ENCODE measurements at places on chromosomes 16 and 17. TPM values are rescaled to one million over a fixed set of nuclear protein-coding genes. Genes with fewer than 3 reads are reported as not detected.

The REXO5 gene
- 6.9 TPM for total RNA-seq

The TBC1D3D gene
- total RNA-seq, result not detected

The KRT27 gene
- total RNA-seq, result not detected

The G6PC1 gene
- not detected for total RNA-seq

The HES7 gene
- total RNA-seq, result 0.70 TPM

DNA sequence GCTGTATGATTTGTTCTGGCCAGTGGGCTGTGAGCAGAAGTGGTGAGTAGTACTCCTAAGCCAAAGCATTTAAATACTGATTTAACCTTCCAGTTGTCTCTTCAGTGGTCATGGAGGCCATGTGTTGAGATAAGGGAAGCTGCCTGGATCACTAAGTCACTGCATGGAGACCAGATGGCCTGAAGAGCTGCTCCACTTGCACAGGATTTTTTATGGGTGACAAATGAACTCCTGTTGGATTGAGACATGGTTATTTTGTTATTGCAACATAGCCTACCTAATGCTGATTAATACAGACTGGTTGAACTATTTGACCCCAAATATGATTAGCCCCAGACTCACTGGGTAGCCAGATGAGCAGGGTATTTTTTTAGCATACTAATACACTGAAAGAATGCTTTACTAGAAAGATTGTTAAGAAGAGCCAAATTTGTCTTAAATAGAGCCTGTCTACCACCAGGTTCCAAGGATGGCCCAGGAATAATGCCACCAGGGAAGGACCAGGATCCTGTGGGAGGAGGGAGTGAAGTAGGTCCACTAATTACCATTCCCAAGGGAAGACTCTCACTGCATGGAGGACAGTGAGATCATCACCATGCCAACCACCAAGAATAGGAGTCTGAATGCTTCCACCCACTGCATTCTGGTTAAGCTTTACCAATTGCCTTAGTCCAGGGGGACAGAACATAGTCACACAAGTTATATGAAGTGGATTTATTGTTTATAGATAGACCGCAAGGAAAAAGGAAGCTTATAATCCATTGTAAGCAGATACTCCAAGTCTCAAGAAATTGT, 187.4 kb upstream of the IRX6 start:
- DNase-seq, result no peak
- H3K4me3 ChIP-seq, result no peak overlapping the region
- H3K4me1 ChIP-seq, result no peaks in the 10 kb centered on the region
- no peak overlapping the region for H3K27ac ChIP-seq
- H3K27me3 ChIP-seq, result peaks cover 5% of the 10 kb centered on the region

DNA sequence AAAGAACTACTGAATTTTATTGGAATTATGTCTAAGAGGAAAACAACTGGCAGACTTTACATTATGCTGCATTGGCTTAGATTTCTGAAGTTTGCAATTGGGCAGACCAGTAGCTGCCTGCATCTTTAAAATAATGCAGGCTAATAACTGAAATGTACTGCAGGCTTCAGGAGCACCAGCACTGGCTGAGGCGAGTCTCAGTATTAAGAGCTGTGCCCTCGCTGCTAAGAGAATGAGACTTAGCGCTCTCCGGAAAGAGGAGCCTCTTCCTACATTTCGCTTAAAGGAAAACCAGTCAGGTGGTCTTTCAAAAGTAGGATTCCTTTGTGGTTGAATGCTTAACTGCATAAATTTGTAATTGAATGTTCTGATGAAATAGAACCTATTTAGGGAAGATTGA, 885 bp downstream of the CNTNAP4 start:
- no peaks in the 10 kb centered on the region for H3K36me3 ChIP-seq
- H3K4me1 ChIP-seq, result no peaks in the 10 kb centered on the region
- H3K4me3 ChIP-seq, result no peak overlapping the region
- DNase-seq, result no peak
- no peak overlapping the region for H3K27ac ChIP-seq
- H3K27me3 ChIP-seq, result peaks cover 21% of the 10 kb centered on the region

- no peak for DNase-seq
- no peak overlapping the region for H3K4me3 ChIP-seq
- H3K27ac ChIP-seq, result no peak overlapping the region
- H3K4me1 ChIP-seq, result no peaks in the 10 kb centered on the region
- no peaks in the 10 kb centered on the region for H3K27me3 ChIP-seq
Measured at GRCh38 chr16:55543472-55543871, 23.0 kb upstream of the CAPNS2 start.

- peaks cover 22% of the 10 kb centered on the region for H3K36me3 ChIP-seq
- H3K4me3 ChIP-seq, result peak overlapping the region; percentile 35
- peak overlapping the region; percentile 87 for H3K27ac ChIP-seq
- no peaks in the 10 kb centered on the region for H3K27me3 ChIP-seq
- DNase-seq, result no peak
- peaks cover 63% of the 10 kb centered on the region for H3K4me1 ChIP-seq
Measured at GRCh38 chr17:2181206-2181896, 122.2 kb downstream of the SMG6 start.

DNA sequence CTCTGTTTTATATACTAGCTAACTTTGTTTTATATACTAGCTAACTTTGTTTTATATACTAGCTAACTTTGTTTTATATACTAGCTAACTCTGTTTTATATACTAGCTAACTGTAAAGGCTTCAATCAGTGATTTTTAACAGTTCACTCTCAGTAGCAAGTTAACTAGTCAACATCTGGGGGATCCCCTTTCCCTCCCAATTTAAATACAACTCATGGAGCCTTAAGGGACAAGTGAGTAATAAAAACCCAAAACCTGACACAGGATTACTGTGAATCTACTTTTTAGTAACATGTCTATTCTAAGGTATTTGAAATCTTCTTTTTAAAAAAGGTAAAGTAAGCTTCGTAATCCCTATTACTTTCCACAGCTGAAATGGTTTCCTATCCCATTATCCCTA, 32.2 kb downstream of the FAM222B start:
- H3K4me3 ChIP-seq, result no peak overlapping the region
- H3K27me3 ChIP-seq, result no peaks in the 10 kb centered on the region
- H3K36me3 ChIP-seq, result peaks cover 2% of the 10 kb centered on the region
- H3K27ac ChIP-seq, result no peak overlapping the region
- H3K4me1 ChIP-seq, result peaks cover 52% of the 10 kb centered on the region
- DNase-seq, result no peak

- H3K36me3 ChIP-seq, result no peaks in the 10 kb centered on the region
- no peak for DNase-seq
- peaks cover 2% of the 10 kb centered on the region for H3K4me1 ChIP-seq
- no peak overlapping the region for H3K4me3 ChIP-seq
Measured at GRCh38 chr17:57747221-57748017, 2.3 kb upstream of the CCDC182 start.

- H3K4me1 ChIP-seq, result no peaks in the 10 kb centered on the region
- no peak overlapping the region for H3K27ac ChIP-seq
- H3K4me3 ChIP-seq, result no peak overlapping the region
- no peaks in the 10 kb centered on the region for H3K36me3 ChIP-seq
- DNase-seq, result no peak
Measured at GRCh38 chr17:19737305-19738072, 10.6 kb downstream of the ALDH3A1 start.

- H3K4me3 ChIP-seq, result no peak overlapping the region
- no peak overlapping the region for H3K27ac ChIP-seq
- no peaks in the 10 kb centered on the region for H3K27me3 ChIP-seq
Measured at GRCh38 chr16:70294385-70295025, 4.5 kb upstream of the DDX19B start.

DNA sequence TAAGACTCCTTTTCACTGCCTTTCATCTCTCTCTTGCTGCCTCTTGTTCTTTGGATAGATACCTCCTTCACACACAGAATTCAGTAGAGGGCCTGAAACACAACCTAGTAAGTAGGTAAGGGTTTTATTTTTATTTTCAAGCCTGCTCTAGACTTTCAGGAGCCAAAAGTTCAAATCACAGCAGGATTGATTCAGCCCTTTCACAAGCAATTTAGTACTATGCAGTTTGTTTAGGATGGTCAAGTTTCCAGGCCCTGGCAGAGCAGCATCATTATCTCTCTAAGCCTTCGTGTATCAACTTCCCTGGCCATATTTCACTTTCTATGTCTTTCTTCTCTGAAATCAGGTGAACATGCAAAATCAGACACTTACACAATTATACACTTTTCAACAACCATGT, 148.8 kb upstream of the CORO6 start:
- H3K27ac ChIP-seq, result no peak overlapping the region
- no peak overlapping the region for H3K4me3 ChIP-seq
- peaks cover 1% of the 10 kb centered on the region for H3K36me3 ChIP-seq
- DNase-seq, result no peak
- peaks cover 4% of the 10 kb centered on the region for H3K4me1 ChIP-seq

- peaks cover 32% of the 10 kb centered on the region for H3K27me3 ChIP-seq
- DNase-seq, result no peak
- no peaks in the 10 kb centered on the region for H3K4me1 ChIP-seq
- no peak overlapping the region for H3K4me3 ChIP-seq
Measured at GRCh38 chr16:22139008-22139407, 23.3 kb upstream of the SDR42E2 start.

DNA sequence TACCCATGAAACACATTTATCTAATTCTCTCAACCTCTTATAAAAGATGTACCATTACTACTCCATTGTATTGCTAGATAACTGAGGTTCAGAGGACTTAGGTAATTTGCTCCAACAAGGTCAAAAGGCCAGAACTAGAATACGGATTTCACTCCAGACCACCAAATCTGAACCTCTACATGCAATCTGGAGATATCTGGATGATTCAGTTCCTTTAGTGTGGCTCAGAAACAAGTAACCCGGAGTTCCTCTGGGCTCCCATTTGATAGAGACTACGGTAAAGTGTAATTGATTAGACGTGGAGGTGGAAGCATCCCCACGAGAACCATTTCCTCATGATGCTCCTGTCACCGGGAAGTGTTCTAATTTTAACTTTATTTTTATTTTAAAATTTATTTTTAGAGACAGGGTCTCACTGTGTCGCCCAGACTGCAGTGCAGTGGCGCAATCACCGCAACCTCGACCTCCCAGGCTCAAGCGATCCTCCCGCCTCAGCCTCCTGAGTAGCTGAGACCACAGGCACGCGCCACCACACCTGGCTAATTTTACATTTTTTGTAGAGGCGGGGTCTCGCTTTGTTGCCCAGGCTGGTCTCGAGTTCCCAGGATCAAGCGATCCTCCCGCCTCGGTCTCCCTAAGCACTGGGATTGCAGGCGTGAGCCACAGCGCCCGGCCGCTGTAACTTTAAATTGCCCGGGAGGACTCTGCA, 608 bp upstream of the COX10 start:
- peaks cover 5% of the 10 kb centered on the region for H3K36me3 ChIP-seq
- H3K4me3 ChIP-seq, result peak overlapping the region; percentile 96
- no peaks in the 10 kb centered on the region for H3K27me3 ChIP-seq
- H3K27ac ChIP-seq, result peak overlapping the region; percentile 93
- peaks cover 35% of the 10 kb centered on the region for H3K4me1 ChIP-seq

DNA sequence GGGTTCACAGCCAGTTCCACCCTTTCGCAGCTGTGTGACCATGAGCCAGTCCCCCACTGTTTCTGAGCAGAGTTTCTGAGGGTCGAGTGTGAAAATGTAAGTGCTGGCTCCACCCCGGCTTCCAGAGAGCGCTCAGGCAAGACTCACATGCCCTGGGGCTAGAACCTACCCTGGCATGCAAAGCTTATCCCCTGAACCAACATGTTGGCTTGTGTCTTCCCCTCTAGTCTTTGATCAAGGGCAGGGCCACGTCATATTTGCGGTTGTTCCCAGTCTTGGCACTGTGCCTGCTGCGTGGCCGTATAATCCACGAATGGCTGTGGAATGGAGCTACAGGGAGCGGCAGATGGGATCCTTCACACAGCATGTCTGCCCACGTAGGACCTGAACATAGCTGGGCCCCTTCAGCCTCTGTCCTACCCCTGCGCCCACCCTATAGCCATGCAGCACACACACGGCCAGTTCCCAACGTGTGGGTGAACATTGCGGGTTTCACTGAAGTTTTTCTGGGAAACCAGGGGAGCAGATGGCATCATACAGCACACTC, 84.8 kb downstream of the MRM1 start:
- DNase-seq, result peak; percentile 65
- no peaks in the 10 kb centered on the region for H3K4me1 ChIP-seq
- peaks cover 2% of the 10 kb centered on the region for H3K36me3 ChIP-seq
- H3K27me3 ChIP-seq, result peaks cover 64% of the 10 kb centered on the region
- no peak overlapping the region for H3K27ac ChIP-seq
- no peak overlapping the region for H3K4me3 ChIP-seq

Data from chondrocyte (in vitro differentiated cells).